NCI-H2029 treated with DMSO at 0.1 percent for 48 hours (cell line): ENCODE measurements at places on chromosomes 4 and X.

DNA sequence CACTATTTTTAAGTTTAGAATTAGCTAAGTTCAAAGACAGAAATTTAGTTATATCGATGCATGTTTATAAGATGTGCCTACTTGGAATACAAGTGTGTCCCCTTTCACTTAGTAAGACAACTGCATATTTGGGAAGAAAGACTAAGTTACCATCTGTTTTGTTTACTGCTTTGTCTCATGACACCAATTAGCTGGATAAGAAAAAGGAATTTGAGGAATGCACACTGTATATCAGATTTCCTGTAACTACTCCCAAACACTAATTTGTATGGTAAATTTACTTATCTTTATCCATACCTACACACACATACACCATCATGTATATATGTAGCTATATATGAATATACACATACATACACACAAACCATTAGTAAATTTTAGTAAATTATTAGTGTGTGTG is 1442.8 kb upstream of the IGFBP7 start:
- DNase-seq: no peak

DNA sequence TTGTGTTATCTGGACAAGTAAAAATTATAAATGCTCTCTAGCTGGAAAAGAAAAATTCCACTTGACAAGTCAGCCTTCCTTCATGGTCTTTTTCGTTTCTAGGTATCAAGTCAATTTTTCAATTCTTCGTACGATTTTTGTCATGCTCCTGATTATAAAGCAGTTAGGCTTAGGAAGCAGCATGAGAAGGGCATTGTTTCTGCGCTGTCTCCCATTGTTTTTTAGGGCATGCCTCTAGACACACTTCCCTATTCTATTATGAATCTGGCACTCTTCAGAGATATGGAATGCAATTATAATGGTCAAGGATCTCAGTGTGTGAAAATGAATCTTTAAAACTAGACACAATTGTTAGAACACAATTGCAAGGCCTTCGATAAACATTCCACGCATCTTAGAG is 164.1 kb upstream of the FAT1 start:
- DNase-seq: no peak

GRCh38 chr4:14008494-14008893 is 381.0 kb upstream of the BOD1L1 start:
- no peak for DNase-seq

DNA sequence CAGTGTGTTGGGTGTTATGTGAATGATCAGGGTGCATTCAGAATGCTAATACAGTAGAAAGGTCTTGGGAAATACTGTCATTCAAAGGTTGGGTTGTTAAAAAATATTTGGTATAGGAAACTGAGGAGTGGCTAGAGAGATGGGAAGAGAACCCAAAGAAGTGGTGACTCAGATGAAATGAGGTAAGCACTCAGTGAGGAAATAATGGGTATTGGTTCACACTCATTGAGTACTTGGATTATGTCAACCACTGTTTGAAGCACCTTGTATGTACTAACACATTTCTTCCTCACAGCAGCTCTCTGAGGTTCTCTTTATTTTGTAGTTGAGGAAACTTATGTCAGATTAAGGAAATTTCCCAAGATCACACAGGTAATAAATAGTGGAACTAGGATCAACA is 40.8 kb upstream of the NUDT6 start:
- no peak for DNase-seq

- DNase-seq: no peak
Measured at GRCh38 chr4:139762720-139763119, 97.1 kb downstream of the MGST2 start.

DNA sequence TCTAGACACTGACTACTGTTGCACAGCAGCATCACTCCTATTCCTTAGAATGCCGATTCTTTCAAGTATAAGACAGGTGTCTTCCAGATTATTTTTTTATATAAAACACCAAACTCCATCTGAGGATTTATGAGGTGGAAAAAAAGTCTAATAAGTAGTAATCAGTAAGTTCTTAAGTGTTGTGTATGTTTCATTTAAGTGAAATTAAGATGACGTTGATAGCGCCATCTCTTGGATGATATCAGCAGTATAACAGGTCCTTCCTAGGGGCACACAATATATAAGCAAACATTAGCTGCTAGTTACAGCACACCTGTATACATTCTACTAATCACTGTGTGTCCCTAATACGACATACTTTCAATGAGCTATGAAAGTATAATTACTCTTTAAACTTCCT is 99.6 kb upstream of the STS start:
- no peak for DNase-seq

DNA sequence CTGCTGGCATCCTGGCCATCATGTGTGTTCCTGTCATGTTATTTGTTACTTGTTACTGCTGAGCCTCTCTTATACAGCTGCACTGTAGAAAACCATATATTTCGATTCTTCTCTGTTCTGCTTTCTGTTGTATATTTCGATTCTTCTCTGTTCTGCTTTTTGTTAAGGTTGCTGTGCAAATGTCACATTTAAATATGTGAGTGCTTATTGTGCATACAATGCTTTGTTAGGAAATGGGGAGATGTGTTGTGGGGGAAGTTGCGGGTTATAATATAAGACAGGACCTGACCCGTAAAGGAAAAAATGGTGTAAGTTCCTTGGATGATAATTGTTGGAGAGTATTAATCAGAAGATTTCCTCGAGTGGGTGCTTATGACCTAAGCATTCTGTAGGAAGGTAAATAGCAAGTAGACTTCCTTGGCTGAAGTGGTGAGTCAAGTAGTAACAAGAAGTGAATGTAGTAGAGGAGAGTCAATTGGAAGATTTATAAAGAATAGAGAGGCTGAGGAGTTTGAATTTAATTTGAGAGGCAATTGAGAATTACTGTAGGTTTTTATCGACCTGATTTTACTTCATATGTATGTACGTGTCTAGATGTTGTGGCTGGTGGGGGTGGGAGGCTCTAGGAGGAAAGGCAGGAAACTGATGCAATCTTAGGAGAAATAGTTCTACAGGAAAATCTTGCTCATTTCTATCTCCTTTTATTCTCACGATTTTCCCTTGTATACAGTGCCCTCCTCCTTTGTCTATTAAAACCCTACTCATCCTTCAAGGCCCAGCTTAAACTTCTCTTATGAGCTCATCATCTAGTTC is 8.5 kb downstream of the OGT start:
- DNase-seq: no peak

DNA sequence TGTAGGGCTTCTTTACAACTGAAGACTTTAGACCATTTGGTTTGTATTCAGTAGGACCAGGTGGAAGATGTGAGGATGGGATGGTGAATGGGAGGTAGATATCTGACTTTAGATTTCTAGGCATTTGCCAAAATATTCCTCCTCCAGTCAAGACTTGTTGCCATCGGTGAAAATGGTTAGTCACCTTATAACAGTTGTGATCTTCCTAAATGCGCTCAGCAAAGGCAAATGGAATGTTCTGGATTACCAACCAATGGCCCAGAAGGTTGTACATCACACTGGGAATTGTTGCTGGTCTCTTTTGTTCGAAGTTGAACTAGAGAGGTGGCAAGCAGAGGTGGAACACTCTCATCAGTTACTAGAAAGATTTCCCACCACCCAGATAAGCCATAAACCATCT is 33.9 kb downstream of the TMSB4X start:
- DNase-seq: no peak

DNA sequence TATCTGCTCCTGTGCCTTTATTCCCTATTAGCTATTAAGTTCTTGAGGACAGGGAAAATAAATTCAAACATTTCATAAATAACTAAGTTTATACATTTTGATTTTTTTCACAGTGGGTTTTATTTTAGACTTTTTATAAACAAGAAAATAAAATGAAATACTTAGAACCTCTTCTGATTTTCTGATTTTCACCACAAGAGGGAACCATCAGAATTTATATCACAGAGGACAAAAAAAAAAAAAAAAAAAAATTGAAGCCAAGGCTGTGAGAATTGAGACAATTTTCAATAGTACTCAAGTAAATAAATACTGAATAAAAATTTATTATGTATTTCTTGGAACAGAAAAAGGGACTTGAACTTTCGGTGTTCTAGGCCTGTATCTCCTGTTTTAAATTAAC is 288.1 kb downstream of the SH3BGRL start:
- DNase-seq: no peak

DNA sequence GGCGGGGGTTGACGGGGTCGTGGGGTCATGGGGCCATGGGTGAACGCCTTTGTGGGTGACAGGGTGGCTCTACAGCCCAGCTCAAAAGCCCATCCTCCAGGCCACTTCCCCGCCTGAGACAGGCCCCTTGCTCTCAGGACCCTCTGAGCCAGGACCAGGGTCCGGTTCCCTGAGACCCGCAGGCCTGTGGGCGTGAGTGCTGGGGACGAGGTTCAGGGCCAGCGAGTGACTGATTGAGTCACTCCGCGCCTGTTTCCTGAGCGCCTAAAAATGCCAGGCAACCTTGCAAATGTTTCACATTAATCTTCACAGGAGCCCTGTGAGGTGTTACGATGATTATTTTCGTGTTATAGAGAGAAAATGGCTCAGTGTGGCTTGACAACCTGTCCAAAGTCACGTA is 97.8 kb downstream of the ZNF674 start:
- DNase-seq: no peak

- no peak for DNase-seq
Measured at GRCh38 chr4:108359130-108359985, 190.6 kb upstream of the LEF1 start.

DNA sequence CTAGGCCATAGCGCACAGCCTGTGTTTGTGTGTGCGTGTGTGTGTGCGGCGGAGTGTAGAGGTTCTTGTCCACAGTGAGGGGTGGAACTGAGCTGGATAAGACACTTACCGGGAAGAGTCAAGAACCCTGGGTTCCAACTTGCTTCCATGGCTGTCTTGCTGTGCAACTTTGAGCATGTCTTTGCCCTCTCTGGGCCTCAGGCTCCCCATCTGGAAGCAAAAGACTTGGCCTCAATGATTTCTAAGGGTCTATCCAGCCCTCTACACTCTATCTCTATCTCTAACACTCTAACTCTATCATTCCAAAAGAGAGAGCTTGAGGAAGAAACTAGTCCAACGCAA is 121.3 kb upstream of the PJA1 start:
- DNase-seq: no peak

DNA sequence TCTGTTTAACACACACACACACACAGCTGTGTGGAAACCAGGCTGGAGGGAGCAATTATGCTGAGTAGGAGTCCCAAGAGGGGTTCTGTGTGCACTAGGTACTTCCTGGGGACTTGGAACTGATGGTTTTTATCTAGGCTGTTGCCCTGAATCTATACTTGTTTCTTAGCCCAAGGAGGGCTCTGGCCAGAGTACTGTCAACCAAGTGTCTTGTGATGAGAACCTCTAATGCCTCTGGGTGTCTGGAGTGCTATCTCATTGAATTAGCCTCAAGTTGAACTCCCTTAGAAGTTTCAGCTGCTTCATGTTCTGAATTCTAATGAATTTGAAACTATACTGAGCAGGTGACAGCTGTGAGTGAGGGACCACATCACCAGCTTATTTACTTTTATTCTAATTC is 16.6 kb downstream of the ARHGAP24 start:
- DNase-seq: no peak

GRCh38 chr4:7457201-7458065 is 22.7 kb upstream of the PSAPL1 start:
- no peak for DNase-seq

- DNase-seq: no peak
Measured at GRCh38 chr4:79413032-79413885, 5.2 kb upstream of the GK2 start.
